NCI-H2029 (cell line): ENCODE measurements at places on chromosomes 4 and X.

- DNase-seq = no peak
Measured at GRCh38 chrX:117808426-117808825, 308.2 kb downstream of the KLHL13 start.

DNA sequence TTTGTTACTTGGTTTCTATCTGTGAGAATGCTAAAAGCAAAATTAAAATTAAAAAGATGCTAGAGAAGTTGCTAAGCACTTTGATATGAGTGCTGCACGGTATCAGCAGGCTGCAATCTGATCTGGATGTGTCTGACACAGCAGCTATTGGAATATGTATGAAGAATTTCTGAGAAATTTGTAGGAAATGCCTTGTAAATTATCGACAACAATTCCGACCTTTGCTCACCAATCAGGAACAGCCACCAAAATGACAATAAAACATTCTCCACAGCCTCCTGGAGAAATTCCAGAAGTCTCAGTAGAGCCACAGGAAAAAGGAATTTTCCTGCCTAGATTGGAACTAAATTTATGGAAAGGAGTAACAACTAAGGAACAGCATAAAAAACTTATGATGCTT lies 82.5 kb downstream of the TIGD2 start:
- no peak for DNase-seq

DNA sequence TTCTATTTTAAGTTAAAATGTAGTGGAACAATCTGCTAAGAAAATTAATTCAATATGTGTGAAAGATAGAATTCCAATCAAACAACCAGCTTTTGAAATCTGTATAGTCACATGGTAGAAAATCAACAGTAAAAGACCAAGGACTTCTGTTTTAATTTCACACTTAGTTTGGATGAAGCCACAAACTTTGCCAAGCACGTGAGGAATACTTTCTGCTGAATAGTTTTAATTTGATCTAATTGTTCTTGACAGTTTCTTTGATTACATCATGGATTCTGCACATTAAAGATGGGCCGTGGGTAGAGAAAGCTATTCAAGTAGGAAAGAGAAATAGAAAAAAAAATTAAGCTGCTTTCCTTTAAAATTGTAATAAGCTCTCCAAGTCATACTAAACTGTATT lies 137.9 kb upstream of the FAM241A start:
- no peak for DNase-seq

DNA sequence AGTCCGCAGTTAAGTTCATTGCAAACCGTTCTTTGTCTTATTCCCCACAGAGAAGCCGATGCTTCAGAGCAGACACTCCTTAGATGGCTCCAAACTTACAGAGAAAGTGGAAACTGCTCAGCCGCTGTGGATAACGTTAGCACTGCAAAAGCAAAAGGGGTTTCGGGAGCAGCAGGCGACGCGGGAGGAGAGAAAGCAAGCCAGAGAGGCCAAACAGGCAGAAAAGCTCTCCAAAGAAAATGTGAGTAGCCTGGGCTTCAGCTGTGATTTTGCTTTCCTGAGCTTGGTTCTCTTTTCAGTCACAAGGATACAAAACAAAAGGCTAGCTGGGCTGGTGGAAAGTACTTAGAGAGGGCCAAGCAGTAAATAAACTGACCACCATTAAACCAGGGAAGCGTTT lies 64.0 kb downstream of the AASDH start:
- no peak for DNase-seq

DNA sequence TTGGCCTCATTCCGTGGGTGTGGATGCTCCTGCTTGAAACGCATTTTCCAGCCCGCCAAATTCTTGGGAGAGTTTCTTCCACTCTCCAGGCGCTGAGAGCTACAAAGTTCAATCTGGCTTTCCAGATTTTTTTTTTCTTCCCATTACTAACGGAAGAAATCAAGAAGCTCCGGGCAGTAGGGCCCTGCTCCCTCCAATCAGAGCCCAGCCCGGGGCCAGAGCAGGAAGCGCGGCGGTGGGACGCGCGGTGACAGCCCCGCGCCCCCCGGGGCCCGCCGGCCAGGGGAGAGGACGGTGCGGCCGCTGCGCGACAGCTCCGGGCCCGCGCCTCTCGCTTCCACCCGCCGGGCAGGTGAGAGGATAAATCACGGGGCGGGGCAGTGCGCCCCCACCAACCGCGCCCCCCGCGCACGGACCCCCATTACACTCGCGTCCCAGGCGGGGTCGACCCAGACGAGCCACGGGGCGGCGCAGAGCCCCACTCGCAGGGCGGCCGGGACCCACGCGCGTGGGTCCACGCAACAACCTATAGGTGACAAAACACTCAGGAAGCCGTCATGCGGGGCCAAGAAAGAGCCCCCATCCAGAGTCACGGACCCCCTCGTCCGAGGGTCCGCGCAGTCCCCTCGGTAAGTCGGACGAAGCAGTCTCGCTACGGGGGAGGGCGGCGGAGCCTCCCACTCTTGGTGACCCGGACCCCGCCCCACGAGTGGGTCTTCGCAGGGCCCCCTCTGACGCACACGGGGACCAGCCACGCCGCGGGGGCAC lies 868 bp downstream of the AFAP1 start:
- DNase-seq = no peak

DNA sequence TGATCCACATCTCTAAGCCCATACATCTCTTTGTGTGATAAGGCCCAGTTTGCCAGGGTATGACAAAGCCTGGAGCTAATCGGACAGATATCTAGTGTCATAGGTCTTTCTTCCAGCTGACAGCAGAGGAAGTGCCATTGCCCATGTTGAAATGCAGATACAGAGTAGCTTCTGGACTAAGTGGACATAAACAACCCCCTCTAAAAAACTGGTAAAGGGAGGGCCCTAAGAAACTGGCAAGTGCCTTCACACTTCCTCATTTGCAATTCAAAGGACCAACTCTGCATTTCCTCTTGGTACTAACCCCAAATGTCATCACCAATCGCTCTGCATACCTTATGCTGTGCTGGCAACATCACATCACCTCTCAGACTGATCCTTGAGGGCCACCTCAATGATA lies 20.8 kb downstream of the ARHGEF6 start:
- no peak for DNase-seq

- no peak for DNase-seq
Measured at GRCh38 chr4:108119199-108119800, 49.4 kb downstream of the LEF1 start.

DNA sequence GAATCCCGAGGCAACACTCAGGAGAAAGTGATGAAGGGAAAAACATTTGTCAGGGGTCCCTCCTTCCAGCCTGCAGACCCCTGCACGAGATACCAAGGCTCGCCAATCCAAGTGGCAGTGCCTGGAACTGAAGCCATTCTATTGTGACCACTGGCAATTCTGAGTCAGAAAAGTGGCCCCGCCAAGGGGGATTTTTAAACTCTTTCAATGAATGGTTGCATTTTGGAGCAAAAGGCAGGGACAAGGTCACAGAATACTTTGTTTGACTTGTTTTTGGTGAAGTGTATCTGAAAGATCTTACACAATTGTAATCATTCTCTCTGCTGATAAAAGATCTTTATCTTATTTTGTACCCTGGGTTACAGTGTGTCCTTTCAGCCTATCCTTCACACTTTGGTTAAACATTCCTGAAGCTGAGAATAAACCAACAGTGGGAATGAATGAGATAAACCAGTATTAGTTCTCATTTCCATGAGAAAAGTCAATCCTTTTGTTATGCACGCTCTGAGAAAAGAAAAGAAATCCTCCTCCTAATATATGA lies 115.9 kb upstream of the PDLIM3 start:
- no peak for DNase-seq

GRCh38 chr4:40524366-40525041 lies 105.2 kb downstream of the RBM47 start:
- DNase-seq = no peak

DNA sequence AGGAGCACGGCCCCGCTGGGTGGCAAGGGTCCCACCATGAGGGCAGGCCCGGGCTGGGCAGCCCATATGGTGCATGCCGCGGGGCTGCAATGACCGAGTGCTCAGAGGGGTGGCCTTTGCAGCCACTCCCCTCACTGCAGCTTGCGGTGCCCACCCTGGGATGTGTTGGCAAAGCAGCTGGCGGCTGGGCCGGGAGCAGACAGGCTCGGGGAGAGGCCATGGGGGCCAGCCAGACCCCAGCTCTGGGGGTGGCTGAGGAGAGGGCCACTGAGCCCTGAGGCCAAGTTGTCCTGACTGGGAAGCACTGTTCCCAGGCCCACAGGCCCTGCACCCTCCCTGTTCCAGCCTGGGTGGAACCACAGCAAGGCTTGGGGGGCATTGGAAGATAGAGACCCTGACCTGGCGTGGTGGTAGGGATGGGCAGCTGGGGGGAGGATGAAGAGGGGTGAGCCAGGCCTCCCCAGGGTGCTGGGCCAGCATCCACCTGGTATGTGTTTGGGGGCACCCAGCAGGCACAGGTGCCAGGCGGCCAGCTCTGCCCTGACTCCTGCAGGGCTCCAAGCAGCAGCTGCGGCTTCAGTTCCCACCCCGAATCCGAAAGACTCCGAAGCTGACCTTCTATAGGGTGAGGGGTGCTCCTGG lies 18.4 kb upstream of the RNF4 start:
- no peak for DNase-seq

- no peak for DNase-seq
Measured at GRCh38 chr4:12126474-12126873, 697.8 kb upstream of the HS3ST1 start.
